Psoas muscle (tissue), 8 donors: ENCODE measurements at places on chromosomes 5 and 9. TPM values are rescaled to one million over a fixed set of nuclear protein-coding genes. Genes with fewer than 3 reads are reported as not detected.
A peak's percentile ranks its signal among the peaks of the same experiment; 100 is the strongest.

HTR4 gene
- not detected for polyA plus RNA-seq

ZBTB5 gene
- polyA plus RNA-seq: 5.3 TPM

ANKRD31 gene
- polyA plus RNA-seq: 0.01 TPM

PSAT1 gene
- 1.6 TPM for polyA plus RNA-seq

FANCG gene
- 4.2 TPM for polyA plus RNA-seq

INSL6 gene
- not detected for polyA plus RNA-seq

ANXA2R gene
- polyA plus RNA-seq: 2.7 TPM

CCDC171 gene
- polyA plus RNA-seq: 0.23 TPM

MYO10 gene
- polyA plus RNA-seq: 1.8 TPM

SPINK6 gene
- not detected for polyA plus RNA-seq

DNA sequence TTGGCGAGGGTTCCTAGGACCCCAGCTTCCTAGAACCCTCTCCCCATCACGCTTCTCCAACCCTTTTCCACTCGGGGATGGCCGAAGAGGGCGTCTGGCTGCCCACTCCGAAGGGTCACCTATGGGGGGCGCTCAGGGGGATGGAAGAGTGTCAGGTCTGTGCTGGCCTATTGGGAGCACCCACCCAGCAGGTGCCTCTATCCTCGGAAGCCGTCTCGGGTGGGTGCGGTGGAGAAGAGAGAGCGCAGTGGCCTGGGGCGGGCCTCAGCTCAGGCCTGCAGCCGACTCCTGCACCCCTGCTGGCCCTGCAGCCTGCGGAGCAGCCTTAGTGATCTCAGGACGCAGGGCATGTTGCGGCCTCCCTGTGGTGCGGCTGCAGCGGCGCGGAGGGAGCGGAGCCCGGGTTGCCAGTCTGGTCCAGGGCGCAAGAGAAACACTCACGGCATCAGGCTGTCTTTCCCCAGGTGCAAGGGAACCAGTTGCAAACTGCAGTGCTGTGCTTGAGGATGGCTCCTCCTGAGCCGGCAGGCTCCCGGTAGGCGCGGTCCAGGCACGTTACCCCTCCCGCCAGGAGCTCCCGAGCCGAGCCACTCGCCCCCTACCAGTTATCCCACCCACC lies 1.5 kb upstream of the IRX2 start:
- no peak for DNase-seq

DNA sequence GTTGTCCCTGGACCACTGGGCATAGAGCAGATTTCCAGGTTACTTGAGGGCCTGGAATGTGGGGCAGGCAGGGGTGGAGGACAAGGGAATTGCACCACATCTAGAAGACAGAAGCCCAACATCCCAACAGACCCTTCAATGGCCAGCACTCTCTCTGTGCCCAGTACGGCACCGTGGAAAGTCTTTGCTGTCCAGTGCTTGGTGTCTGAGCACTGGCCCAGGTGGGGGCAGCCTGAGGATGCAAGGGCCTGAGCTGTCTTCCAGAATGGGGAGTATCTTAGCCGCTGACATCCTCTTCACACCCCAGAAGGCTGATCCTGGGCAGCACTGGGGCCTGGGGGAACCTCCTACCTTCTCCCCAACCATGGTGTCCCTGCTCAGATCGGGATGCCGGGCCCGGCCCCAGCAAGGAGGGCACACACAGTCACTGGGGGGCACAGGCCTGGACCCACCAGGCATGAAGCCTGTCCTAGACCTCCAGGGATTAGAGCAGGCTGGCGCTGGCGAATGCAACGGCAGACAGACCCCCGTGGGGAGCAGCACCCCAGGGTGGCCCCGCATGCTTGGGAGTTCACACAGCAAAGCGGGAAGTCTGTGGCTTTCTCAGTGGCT lies 40.6 kb upstream of the OLFM1 start:
- no peak for DNase-seq

GRCh38 chr9:123724211-123724796 lies 205.6 kb downstream of the DENND1A start:
- no peak for DNase-seq

- DNase-seq: no peak
Observed at GRCh38 chr5:20556115-20556763, 568.2 kb upstream of the CDH18 start.

GRCh38 chr5:102670224-102670836 lies 84.8 kb upstream of the PAM start:
- peak; percentile 38 for DNase-seq

DNA sequence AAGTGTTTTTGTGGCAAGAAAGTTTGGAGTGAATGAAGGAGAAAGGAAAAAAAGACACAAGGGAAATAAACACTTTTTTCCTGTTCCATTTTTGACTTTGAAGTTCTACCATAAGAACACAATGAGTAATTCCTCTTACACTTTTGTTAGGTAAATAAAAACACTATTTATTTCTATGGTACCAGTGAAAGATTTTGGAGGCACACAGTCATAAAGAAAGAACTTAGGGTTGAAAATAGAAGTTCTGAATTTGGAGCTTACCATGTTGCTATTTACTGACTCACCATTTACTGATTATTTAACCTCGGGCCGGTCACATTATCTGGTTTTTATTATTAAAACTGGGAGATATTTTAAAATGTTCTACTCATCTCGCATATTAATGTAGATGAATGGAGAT lies 367.8 kb downstream of the TLE1 start:
- no peak for DNase-seq

DNA sequence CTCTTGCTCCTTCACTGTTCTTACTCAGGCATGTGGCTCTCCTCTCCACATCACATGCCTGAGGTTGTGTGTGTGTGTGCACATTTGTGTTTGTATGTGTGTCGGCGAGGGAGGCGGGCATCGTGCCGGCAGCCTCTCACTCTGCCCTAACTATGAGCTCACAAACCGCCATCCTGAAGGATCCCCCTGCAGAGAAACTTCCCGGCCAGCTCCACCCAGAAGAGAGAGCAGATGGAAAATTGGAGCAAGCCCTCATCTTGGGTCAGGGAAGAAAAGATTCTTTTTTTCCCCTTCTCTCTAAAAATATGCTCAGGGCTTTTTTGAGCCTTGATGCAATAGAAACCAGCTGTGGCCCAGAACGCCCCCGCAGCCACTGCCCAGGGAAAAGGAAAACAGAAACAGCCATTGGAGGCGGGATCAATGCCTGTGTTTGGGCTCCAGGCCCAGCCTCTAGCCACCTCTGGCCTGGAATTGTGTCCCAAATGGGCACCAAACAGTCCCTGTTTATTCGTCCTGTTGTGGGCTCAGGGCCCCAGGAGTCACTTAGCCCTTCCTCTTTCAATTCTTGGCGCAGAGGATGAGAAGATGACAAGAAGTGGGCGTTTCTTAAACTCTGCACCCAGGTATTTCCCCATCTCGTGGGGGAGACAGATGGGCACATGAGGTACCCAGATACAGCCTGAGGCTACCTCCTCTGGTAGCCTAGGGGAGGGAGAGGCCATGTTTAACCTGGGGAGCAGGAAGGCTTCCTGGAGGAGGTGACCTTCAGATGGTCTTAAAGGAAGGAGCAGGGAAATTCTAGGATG lies 151.5 kb downstream of the RGS3 start:
- no peak for DNase-seq

DNA sequence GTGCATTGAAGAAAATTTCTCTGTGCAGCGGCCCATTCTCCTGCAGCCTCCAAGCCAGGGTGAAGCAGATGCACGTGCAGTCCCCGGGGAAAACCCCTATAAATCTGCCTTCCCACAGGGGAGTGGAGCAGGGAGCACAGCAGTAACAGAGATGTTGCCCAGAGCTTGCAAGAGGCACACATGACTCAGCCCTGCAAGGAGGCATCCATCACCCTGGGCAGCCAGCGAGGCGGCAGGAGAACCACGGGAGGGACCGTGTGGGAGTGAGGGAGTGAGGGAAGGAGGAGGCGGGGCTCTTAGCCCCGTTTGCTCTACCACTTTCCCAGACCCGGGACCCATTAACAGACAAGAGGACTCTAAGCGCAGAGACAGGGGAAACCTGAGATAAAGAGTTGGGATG lies 96.2 kb upstream of the ARAP3 start:
- no peak for DNase-seq

DNA sequence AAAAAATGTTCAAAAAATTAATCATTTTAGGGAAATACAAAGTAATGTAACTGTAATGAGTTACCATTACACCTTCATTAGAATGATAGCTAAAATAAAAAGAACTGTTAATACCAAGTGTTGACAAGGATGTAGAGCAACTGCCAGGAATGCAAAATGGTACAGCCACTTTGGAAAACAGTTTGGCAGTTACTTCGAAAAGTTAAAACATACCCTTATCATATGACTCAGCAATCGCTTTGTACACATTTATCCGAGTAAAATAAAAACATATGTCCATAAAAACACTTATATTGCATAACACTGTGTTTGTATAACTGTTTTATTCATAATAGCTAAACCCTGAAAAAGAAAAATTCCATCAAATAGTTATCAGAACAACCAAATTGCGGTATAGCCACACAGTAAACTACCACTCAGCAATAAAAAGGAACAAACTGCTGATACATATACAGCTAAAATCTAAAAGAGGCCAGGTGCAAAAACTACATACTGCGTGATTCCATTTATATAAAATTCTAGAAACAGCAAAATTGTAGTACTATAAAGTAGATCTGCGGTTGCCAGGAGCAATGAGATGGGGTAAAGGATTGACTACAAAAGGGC lies 61.7 kb downstream of the RFX3 start:
- DNase-seq: no peak

- no peak for DNase-seq
Observed at GRCh38 chr5:141343242-141343952, at the start of gene PCDHGA3. Gene PCDHGA3, plus strand, starts transcription at chr5:141343829. Its CDS starts 205 bp downstream, at chr5:141344034.

GRCh38 chr5:107486489-107486888 lies 184.2 kb downstream of the EFNA5 start:
- DNase-seq: no peak

DNA sequence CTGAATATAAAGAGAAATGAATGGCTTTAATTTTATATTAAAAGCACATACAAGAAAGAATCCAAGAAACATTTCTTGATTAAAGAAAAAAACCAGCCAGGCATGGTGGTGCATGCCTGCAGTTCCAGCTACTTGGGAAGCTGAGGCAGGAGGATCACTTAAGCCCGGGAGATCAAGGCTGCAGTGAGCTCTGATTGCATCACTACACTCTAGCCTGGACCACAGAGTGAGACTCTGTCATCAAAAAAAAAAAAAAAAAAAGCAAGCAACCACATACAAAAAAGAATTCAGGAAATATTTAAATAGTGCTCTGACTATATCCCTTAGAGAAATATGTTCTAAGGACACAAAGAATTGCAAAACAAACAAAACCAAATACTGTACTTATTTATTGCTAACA lies 2.5 kb upstream of the PLAC8L1 start:
- no peak for DNase-seq

DNA sequence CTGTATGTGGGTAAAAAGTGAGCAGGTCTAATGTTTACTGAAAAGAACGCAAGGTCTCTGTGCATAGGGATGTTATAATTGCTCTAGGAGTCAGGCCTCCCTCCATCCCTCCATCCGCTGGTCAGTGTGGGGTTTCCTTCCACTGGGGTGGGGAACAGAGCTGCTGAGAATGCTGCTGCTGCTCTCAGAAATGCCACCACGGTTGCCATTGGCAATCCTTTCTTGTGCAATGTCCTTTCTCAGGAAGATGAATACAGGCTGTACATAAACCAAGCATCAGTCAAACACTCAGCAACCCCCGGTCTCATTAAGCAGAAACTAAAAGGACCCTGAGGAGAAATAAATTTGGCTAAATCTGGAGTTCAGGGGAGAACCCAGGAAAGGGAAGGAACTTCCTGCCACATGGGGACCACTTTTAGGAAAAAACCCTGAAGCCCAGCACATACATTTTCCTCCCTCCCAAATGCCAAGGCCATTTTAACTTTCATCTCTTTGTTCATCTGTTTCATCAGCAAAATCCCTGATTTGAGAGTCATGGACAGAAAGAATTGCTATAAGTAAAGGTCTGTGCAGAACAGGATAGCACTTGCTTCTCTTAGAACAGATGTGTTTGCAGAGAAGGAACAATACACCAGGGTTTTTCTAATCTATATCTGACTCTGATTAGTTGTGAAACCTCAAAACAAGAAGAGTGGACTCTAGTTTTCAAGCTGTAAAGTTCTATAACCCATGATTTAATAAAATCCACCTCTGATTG lies 70.4 kb upstream of the SLC1A3 start:
- DNase-seq: no peak

GRCh38 chr5:141835928-141836670 lies 42.1 kb downstream of the PCDH1 start:
- no peak for DNase-seq

GRCh38 chr9:12923468-12924009 lies 148.7 kb downstream of the LURAP1L start:
- peak; percentile 16 for DNase-seq

GRCh38 chr5:160269017-160269416 lies 39.7 kb downstream of the FABP6 start:
- peak; percentile 79 for DNase-seq

DNA sequence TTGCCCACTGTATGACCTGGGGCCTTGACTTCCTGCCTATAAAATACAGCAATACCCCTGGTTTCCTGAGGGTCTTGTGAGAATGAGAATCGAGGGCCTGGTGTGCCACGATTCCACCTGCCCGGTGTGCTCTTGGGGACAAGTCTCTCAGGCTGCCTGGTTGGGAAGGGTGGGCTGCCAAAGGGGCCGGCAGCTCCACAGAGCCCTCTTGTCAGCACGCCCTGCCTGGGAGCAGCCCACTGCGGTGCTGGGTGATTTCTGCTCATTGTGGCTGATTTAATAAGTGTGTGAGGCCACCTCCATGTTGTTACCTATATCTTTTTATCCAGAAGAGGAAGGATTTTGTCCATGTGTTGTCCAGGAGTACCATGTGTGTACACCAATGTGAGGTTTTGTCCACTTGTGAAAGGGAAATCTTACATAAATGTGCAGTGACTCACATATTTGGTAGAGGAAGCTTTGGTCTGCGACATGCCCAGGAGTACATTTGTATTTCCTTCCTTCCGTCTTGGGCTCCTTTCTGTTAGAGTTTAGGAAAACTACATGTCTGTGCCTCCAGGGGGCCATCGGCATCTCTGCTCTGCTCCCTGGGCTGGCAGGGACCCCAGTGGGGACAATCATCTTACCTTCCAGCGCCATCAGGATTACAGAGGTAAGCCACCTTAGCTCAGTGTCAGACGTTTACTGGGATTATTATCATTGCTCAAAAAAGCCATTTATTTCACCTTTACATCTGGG lies 108.6 kb downstream of the PHF2 start:
- no peak for DNase-seq

- no peak for DNase-seq
Observed at GRCh38 chr5:67964619-67965018, 250.9 kb upstream of the PIK3R1 start.

- DNase-seq: no peak
Observed at GRCh38 chr9:127463382-127463781, 12.1 kb downstream of the LRSAM1 start.

- DNase-seq: peak; percentile 34
Observed at GRCh38 chr9:130432362-130432761, 12.4 kb upstream of the ASS1 start.

GRCh38 chr9:113536483-113537228 lies 73.1 kb downstream of the RGS3 start:
- DNase-seq: peak; percentile 73

GRCh38 chr9:119368681-119369581 lies at the start of gene BRINP1:
Gene BRINP1, minus strand, starts transcription at chr9:119369435. Its CDS starts 56,080 bp downstream, at chr9:119313355.
- DNase-seq: peak; percentile 45

- no peak for DNase-seq
Observed at GRCh38 chr9:36902861-36903524, 131.1 kb downstream of the PAX5 start.
